ENCODE measurements at places on chromosomes 3 and 15.

DNA sequence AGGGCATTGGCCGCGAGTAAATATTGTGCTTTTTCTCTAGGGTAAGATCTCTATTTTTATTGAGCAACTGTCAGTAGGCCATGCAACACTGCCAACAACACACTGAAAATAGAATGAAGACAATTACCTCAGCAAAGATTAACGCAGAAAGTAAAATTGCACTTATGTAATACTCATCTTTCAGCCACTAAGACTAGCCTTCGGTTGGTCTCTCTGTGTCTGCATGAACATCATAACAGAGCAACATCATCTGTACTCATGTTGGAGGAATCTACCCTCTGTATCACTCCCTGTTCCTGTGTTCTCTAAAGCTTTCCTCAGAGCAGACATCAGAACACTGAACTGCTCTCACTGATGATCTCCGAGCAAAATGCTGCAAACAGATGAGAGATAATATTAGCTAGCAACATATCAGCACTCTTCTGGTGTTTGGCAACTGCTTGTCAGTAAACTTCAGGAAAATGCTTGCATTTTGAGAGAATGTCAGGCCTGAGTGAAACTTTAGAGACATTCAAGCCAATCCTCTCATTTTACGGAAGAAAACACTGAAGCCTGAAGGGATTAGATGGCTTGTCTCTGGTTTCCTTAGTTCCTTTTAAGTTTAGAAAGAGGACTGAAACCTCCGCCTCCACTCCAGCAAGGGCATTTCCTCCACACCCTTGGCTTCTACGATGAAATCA, 8.4 kb upstream of the LRRC3B start:
- no peak for DNase-seq

DNA sequence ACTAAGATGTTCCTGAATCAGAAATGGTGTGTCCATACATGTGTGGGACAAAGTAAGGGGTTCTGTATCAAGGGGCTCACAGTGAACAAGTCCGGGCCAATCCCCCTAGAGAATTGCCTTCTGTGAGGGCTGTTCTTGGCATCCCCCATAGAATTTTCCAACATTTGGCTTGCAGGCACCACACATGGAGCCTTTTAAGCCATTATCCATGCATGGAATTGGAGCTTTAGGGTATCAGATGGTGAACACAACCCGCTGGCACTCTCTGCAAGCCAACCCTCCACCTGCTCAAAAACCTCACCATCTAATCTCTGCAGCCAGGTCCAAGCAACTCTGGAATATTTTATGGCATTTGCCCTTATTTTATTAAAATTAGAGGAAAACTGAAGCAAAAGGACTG, 278.7 kb downstream of the ERC2 start:
- no peak for DNase-seq

DNA sequence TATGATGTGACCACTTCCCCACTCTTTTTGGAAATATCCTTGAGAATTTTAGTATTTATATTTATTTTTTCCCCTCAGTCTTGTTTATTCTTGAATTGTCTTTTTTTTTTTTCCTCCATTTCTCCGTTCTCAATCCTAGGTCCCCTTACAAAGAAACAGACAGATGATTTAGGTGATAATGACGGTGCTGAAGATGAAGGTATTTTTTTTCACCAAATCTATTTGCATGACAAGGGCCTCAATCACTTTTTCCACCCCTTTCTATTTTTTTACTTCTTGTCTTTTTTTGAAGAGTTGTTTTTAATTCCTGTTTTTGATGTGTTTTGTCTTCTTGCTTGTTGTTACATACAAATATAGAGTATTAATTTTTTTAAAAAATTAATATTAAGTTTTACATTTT, 402.6 kb downstream of the NLGN1 start:
- DNase-seq: no peak

DNA sequence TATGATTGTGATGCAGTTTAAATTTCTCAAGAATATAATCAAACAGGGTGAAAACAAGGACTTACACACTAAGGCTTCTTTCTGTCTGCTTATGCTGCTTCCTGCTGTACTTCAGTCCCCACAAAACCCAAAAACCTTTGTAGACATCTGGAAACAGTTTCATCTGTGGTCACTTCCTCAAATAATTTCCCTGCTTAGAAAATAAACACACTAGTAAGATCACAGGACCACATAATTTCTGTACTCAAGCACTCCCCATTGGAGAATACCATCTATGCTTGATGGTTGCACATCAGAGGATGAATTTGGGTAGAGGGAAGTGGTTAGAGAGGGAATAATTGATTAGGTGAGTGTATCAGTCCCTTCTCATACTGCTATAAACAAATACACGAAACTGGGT, 266.2 kb downstream of the LSAMP start:
- no peak for DNase-seq

- no peak for DNase-seq
These were observed 96.6 kb upstream of the WNT7A start for GRCh38 chr3:13976469-13976868.

DNA sequence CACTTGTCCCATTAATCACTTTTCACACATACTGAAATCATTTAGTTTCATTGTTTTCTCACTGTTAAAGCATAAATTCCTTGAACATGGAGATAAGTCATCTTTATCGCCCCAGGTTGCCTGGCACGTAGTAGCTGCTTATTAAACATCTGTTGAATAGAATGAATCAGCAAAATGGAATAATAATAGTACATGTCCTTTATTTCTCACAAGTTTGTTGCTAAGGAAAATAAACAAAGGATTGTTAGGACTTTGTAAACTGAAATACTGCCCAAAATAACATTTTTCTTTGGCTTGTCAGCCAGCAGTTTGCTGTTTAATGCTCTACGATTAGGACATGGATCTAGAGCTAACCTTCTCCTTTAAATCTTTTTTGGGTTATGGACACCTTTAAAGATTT, 17.9 kb downstream of the SLC35A5 start:
- DNase-seq: no peak
